ENCODE measurements at places on chromosomes 12 and 14.

DNA sequence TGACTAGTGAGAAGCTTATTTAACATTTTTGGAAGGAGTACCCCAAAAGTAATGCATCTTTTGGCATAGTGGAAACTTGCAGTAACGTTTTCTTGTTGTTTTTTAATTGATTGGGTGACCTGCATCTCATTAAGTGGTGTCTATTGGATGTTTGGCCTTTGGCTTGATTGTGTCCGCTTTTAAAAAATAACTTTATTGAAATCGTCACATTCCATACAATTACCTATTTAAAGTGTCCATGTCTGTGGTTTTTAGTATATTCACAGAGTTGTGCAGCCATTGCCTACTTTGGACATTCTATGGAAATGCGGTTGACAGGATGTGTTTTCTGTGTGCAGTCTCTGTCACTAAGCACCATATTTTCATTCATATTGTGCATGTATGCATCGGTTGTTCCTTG is 46.3 kb downstream of the TRAF3 start:
- DNase-seq, result no peak

DNA sequence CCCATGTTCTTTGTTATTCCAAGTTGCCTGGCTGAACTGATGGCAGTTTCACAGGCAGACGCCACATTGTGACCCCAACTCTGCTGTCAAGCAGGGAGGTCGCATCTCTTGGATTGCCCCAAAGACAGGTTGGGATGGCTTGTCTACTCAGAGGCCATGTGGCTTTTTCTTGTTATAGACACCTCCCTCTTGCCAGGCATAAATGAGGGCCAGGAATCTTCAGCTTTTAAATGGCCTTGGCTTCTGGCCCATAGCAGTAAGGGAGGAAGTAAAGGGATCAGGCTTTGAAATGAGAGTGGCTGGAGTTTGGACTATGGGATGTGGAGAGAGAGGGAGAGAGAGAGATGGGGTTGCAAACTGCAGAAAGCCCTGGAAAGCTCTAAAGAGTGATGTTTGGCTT is 215.0 kb downstream of the TBX5 start:
- no peak for DNase-seq

DNA sequence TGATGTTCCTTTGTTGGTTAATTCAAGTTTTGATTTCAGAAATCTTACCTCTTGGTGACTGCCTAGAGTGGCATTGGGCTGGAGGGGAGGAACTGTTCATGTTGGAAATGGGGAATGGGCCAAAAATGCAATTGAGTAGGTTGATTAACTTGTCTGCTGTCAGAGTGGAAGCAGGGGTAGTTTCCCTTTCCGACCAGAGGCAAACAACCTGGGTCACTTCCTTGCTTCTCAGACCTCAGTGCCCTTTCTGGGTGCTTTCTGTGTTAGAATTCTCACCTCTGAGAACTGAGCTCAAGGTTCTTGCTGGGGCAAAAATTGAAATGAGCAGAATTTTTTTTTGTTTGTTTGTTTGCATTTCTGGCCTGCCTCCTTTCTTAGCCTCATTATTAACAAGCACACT is 2.3 kb upstream of the M6PR start:
- peak; percentile 22 for DNase-seq

DNA sequence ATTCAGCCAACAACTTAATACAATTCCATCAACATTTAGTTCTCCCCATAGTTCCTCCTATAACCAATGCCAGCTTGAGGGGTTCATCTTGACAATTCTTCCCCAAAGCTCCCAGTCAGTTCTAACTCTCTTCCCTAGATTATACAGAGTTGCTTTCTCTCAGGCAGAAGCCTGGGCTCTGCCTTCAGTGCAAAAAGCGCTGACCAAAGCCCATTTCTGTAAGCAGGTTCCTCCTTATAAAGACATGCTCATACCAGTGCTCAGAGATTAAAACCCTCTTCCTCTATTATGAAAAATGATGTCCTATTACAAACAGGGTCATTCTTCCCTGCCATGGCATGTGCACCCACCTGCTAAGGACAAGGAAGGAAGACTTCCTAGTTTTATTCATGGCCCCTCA is 16.2 kb downstream of the SPIC start:
- DNase-seq, result no peak

- peak; percentile 93 for DNase-seq
These were observed 1.3 kb downstream of the DCAF5 start for GRCh38 chr14:69151458-69152180.

- DNase-seq, result no peak
These were observed 70.3 kb downstream of the RNFT2 start for GRCh38 chr12:116808113-116809105.

DNA sequence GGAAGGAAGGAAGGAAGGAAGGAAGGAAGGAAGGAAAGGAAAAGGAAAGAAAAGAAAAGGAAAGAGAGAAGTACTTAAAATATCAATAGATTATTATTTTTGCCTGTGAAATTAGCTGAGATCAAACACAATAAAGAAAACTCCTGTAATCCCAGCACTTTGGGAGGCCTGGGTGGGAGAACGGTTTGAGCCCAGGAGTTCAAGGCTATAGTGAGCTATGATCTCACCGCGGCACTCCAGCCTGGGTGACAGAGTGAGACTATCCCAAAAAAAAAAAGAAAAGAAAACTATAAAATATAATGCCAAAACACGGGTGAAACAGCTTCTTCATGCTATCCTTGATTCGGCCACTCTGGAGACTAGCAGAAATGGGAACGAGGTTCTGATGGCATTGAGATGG is 26.2 kb upstream of the CKAP4 start:
- no peak for DNase-seq

GRCh38 chr14:42378274-42378673 is 771.6 kb downstream of the LRFN5 start:
- DNase-seq, result no peak

- DNase-seq, result no peak
These were observed 58.7 kb downstream of the LRRC74A start for GRCh38 chr14:76884853-76885276.

DNA sequence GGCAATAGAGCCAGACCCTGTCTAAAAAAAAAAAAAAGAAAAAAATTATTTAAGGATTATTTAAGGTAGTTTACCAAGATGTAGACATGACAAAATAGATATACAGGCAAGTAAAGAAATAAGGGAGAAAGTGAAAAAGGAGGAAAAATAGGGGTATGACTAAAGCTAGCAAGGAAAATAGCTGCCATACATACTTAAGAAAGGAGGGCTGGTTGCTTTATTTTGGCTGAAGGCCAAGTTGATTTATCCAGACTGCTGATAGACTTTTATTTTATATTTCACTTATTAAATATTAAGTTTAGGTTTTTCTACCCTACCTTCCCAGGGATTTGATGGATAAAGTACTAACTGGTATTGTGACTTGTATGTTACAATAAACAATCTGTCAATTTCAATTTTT is 8.3 kb upstream of the AEBP2 start:
- peak; percentile 34 for DNase-seq

DNA sequence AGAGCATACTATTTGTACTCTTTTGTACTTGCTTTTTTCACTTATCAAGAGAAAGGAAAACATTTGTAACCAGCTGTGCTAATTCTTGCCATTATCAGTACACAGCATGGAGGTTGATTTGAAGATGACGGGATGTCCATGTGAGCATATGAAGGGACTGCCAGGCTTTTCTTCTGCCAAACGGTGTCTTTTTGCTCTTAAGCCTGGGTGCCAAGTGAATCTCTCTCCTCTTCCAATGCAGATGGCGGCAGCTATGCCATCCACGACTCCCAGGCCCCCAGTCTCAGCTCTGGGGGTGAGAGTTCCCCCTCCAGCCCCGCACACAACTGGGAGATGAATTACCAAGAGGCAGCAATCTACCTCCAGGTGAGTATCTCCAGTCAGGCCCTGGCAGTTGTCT is 38.9 kb downstream of the TPCN1 start:
- DNase-seq, result no peak

- DNase-seq, result no peak
These were observed 395.8 kb upstream of the FBXO33 start for GRCh38 chr14:39827901-39828655.

GRCh38 chr12:116133149-116133548 is 144.3 kb downstream of the MED13L start:
- DNase-seq, result peak; percentile 19

DNA sequence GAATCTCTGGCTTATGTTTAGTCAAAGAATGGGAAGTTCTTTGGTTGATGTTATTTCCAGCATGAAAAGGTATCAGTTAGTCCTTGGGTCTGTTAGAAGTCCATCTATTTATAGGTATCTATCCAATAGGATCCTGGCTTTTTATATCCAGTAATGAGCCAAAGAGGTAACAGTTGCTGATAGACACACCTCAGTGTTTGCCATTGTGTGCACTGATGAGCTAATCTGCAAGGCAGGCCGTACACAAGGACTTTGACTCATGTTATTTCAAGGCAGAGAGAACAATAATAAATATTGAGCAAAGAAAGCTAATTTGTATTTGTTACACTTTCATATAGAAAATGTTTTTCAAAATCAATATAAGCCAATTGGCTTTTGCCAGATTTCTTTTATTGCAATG is 56.4 kb downstream of the GLT1D1 start:
- no peak for DNase-seq

DNA sequence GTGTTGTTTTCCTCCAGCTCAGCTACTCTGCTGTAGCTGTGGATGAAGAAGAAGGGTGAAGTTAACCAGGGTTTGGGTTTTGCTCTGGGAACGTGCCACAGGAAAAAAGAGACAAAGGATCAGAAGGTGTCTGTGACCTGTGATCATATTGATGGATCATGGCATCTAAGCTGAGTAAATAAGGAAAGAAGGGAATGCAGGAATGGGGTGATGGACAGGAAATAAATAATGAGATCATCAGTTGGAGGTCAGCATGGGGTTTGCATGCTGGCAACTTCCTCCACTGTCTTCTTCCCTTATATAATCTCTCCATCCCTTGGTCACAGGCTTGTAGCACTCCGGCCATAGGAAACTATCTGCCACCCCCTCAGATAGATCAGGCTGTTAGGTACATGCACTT is 430.3 kb upstream of the PDE3A start:
- DNase-seq, result no peak

DNA sequence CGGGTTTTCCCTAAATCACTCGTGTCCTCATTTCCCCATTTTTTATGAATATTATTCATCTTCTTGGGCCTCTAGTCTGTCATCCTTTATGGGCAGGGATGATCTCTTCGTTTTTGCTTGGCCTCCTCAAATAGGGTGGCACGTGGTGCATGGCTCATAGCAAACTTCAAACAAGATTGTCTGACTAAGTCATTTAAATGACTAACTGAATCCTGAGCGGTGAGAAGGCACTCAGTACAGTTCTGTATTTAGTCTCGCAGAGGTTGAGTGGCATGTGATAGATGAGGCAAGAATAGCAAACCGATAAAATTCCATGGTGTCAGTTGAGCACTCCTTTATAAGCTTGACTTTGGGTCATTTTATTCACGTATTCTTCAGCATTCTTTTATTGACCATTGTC is 5.7 kb upstream of the JDP2 start:
- no peak for DNase-seq

- DNase-seq, result peak; percentile 19
These were observed 106.0 kb downstream of the KIF26A start for GRCh38 chr14:104244221-104245011.

DNA sequence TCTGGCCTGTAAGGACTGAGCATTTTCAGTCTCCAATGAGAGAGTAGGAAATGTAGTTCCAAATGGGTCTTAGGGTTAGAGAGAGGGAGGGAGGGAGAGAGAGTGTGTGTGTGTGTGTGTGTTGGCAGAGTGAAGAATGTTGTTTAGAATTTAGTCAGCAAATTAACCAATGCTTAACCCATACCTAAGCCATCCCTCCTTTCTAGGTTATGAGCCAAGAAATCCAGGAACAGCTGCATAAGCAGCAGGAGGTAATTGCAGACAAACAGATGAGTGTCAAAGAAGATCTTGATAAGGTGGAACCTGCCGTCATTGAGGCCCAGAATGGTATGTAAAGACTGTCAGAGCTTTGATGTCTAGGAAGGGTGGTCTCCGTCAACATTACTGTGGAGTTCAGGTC is 56.9 kb downstream of the HSP90AA1 start:
- no peak for DNase-seq

DNA sequence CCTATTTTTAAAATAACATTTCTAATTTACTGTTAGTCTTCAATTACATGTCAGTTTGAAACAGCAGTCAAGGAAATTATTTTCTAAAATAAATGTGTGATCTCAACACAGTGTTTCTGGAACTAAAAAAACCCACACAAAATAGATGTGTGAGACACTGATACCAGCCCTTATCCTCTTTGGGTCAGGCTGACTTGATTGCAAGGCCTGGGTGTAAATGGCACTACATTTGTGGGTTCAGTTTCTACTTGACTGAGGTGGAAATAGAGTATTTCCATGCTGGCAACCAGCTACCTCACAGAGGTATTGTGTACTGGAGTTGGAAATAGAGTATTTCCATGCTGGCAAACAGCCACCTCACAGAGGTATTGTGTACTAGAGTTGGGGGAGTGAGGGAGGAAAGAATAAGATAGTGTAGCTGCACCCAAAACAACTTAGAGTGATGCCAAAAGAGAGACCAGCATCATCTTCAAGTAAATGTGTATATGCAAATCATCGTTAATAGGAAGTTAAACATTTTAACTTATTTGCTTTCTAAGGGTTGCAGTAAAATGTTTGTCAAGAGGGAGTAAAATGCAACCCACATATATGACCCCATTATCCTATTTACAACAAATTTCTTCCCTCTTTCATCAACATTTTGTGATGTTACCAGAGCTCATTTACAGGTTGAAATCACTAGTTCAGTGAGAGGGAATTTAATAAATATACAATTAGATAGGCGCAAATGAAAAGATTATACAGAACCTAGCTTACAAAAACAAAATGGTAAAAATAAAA is 10.7 kb upstream of the LYZ start:
- DNase-seq, result peak; percentile 37

GRCh38 chr12:120061575-120062214 is 54.9 kb downstream of the RAB35 start:
- no peak for DNase-seq

DNA sequence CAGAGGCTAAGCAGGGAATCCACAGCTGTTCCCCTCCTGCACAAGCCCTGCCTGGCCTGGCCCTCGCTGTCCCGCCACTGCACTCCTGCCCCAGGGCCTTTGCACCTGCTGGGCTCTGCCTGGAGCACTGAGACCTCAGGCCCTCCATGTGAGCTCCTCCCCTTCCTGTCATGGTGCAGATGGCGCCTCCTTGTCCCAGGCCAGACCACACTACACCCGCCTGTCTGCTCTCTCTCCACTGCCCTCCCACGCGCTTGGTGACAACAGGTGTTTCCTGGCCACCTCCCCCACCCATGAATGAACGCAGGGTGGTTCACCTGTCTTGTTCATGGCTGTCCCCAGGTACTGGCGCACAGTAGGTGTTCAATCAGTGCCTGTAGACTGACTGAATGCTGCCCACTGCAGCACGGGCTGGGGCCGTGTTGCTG is 82.9 kb downstream of the NCOR2 start:
- no peak for DNase-seq

GRCh38 chr12:101957252-101957959 is 80.0 kb downstream of the DRAM1 start:
- DNase-seq, result no peak

GRCh38 chr12:124852911-124853427 is 10.7 kb downstream of the SCARB1 start:
- DNase-seq, result no peak

DNA sequence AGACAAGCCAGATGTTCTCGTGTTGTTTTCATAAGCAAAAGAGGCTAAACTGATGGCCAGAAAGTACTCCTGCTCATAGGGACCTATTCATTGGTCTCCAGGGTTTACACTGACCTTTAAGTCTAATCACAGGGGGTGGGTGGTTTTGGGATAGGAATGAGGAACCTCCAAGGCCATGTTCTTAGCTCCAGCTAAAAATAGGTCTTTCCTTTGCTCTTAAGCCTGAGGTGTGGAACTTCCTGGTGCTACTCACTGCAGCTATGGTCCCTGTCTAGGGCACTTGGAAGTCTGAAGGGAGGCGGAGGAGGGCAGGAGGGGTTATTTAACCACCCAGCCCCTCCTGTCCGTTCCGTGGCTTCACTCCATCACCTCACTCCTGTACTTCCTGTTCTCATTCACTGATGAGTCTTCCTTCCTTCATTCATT is 18.6 kb downstream of the GPRC5A start:
- DNase-seq, result no peak

All from stomach (tissue), 19 donors.